Stimulated activated CD4-positive, alpha-beta T cell treated with anti-CD3 and anti-CD28 coated beads, Interleukin-1b, Interleukin-23, amount 100 ng/mL, for 4 hours (primary cell): ENCODE measurements at places on chromosomes 6 and 20.

DNA sequence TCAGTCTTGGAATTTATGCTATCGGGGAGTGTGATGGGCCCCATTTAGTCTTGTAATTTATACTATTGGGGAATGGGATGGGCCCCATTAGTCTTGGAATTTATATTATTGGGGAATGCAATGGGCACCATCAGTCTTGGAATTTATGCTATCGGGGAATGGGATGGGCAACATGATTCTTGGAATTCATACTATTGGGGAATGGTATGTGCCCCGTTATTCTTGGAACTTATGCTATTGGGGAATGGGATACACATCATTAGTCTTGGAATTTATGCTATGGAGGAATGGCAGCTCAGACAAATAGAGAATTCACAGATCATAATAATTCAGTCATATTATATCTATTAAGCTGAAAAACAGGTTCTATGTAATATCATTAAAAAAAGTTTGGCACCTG, 300.3 kb downstream of the SMOC2 start:
- DNase-seq = no peak

DNA sequence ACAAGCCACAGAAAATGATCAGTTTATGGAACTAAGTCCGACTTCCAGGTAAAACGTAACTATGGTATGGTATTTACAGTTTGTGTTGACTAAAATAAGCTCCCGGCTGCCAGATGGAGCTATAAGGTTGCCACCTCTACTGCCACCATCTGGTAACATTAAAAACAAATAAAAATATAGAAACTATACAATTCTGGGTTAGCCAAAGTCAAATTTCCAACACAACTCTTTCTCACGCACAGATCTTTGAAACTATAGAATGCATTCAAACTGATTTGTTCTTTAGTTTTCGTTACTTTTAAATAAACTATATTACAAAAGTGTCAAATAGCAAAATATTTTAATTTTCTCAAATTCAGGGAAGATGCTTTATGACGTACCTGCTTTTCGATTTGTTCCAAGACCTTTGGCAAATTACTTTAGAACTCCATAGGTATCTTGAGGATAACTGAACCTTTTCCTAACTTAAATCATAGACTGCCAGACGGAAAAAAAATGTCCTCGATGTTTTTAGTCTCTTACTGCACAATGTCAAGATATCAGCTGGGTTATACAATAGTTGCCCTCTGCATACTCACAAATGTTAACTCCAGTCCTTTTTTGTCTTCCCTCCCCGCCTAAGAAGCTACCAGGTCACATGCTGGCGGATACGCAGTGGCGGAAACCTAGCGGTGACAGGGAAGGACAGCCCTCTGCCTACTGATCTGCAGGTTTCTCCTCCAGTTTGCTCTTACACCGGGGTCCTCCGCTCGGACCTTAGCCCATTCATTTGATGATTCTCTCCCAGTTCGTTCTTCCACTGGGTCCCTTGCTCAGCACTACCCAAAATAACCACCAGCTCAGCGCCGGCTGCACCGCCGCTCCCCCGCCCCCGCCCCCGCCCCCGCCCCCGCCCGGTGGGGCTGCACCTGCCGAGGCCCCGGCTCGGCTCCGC, 888 bp downstream of the SLC17A5 start:
- peak; percentile 36 for DNase-seq

DNA sequence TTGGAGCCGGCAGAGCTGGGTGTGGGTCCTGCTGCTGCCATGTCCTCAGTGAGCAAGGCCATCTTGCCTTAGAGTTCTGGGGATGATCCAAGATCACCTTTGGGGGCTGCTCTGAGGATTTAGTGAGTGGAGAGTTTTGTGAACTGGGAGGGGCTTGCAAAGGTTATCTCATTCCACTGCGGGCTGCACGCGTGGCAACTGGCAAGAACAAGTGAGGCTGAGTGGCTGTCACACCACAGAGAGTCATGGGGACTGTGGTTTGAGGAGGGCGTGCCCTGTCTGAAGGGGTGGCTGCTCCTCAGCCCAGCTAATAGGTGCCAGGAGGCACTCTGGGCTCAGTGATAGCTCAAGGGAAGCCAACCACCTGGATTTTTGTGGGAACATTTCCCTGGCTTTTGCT, 37.6 kb downstream of the TTLL9 start:
- DNase-seq = no peak

- no peak for DNase-seq
Measured at GRCh38 chr6:121321282-121321681, 13.0 kb downstream of the TBC1D32 start.

DNA sequence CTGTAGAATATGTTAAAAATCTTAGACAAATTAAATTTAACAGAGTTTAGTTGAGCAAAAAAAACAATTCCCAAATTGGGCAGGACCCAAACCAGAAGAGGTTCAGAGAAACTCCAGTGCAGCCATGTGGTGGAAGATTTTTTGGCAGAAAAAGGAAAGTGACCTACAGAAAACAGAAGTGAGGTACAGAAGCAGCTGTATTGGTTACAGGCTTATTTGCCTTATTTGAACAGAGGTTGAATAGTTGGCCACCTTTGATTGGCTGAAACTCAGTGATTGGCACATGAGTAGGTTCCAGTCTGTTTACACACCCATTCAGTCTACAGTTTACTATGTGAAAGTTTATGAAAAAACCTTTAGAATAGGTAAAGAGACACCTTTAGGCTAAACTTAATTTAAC, 110.9 kb upstream of the LAMP5 start:
- DNase-seq = no peak

GRCh38 chr6:156872903-156873302, 95.7 kb downstream of the ARID1B start:
- DNase-seq = no peak

DNA sequence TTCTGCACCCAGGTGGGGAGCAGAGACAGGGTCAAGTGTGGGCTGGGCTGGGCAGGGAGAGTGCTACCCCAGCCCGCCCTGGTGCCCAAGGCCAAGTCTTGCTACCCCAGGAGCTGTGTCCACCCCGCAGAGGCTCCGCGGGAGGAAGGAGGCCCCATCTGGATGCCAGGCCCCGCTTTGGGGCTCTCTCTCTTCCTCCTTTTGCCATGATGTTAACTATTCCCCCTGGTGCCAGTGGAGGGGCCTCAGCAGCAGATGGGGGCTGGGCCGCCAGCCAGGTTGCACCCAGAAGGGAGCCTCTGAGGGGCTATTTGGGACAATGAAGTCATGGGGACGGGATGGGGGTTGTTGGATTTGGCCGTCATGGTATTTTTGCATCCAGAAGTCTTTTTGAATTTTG, 9.3 kb downstream of the SLC17A9 start:
- no peak for DNase-seq

DNA sequence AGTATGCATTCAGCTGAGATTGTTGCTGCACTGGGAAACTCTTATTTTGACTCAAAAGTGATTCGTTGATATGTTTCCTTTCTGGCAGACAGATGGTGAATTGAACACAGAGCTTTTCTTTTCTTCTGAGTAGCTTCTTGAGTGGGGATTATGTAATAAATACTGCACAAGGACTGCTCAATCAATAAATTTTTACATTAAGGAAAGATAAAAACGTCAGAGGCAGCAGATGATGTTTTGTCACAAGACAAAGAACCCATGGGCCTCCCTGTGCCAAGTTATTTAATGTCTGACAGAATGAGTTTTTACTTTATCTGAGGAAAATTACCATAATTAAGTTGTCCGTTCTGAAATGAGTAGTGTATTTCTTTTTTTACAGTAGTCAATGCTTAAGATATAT, 460.3 kb downstream of the UTRN start:
- DNase-seq = no peak

GRCh38 chr6:130034378-130035146, 16.2 kb downstream of the L3MBTL3 start:
- no peak for DNase-seq

GRCh38 chr20:8062756-8063155, 43.2 kb upstream of the TMX4 start:
- no peak for DNase-seq

DNA sequence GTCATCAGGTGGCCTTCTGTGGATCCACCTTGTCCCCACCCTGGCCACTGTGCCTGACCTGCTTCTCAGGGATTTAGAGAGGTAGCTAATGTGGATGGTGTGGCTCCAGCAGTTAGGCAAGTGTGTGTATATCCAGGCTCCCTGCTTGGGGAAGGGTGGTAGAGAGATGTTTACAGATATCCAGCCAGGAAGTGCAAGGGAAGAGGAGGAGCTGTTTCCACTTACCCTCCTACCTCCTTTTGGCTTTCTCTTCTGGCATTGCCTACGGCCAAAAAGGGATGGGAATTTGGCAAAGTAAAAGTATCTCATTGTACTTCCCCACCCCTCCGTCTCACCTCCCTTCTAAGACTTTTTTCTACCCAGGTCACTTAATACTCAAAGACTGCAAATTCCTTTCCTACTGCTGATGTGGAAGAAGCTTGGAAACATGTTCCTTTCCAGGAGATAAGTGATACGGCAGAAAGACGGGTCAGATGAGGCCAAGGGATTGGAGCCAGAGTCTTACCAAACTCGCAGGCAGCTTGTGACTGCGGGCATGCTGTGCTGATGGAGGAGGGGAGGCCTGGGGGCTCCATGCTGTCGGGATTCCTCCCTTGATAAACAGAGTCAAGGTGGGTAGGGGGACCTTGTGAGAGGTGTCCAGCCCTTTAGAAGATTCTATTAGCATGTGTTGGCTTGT, 253.4 kb downstream of the PRL start:
- no peak for DNase-seq

- no peak for DNase-seq
Measured at GRCh38 chr6:169274781-169275180, 21.1 kb upstream of the THBS2 start.

DNA sequence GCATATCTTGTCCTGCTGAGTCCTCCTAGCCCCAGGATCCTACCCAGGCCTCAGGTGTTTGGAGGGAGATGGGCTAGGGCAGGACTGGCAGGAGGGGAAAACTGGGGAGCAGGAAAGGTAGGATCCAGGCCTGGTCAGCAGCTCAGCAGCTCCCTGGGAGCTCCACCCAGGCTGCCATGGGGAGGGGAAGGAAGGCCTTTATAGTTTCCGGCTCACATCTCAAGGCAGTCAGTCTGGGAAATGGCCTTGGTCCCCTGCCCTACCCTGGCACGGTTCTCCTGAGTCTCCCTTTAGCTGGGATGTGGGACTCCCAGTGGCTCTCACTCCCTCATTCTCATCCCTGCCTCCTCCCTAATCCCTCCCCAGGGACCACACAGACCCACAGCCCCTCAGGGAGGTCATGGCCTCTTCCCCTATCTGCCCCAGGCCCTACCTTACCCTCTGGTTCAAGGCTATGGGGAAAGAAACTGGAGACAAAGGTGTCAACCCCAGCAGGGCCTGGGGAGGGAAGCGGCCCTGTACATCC, 1.6 kb downstream of the SLC44A4 start:
- no peak for DNase-seq

GRCh38 chr20:13703265-13703664, 64.5 kb upstream of the TASP1 start:
- no peak for DNase-seq

DNA sequence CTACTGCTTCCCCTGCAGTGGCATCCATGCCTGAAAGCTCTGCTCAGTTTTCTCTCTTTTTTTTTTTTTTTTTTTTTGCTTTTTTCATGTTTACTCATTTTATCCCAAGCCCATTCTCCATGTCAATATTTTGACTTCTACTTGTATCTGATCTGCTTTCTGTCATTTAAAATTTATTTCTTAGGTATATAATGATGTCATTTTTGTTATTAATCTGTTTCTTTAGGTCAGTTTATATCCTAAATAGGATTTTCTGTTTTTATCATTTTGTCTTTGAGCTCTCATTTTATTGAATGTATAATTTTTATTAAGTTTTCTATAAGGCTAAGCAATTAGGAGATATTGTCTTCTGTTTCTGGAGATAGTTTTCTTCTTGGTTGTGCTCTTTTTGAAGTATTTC, 138.5 kb upstream of the PMEPA1 start:
- no peak for DNase-seq

DNA sequence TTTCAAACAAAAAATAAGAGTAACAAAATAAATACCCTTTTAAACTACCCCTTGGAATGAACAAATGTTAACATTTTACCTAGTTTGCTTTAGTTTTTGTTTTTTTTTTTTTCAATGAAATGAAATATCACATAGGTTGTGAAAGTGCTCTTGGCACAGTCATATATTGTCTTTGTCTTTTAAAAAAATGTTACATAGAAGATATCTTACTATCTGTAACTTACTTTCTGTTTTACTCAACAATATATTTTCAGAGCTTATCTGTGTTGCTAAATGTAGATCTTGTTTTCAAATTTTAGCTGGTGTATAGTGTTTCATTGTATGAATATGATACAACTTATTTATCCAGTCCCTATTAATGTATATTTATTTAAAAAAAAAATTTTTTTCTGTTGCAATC, 8.6 kb downstream of the CEP57L1 start:
- DNase-seq = no peak

DNA sequence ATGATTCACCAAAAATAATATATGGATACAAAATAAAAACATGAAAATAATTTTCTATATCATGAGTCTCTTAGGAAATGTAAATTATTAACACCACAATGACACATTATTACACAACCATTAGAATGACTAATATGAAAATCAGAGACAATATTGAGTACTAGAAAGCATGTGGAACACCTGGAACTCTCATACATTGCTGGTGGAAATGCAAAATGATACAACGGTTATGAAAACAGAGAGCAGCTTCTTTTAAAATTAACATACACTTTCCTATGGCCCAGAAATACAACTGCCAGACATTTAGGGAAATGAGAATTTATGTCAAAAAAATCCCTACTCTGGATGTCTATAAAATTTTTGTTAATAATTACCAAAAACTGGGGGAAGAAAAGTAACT, 853.3 kb upstream of the MAN1A1 start:
- DNase-seq = no peak

DNA sequence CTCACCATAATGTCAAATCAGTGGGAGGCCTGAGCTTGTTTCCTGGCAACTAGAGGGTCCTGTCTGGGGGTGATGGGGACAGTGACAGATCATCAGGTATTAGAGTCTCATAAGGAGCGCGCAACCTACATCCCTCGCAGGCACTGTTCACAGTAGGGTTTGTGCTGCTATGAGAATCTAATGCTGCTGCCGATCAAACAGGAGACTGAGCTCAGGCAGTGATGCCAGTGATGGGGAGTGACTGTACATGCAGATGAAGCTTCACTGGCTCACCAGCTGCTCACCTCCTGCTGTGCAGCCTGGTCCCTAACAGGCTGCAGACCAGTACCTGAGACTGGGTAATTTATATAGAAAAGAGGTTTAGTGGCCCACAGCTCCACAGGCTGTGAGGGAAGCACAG, 147.3 kb downstream of the TTLL2 start:
- no peak for DNase-seq

- DNase-seq = no peak
Measured at GRCh38 chr6:130407032-130407431, 41.2 kb downstream of the TMEM200A start.

GRCh38 chr20:64119301-64119680, 11.9 kb upstream of the NPBWR2 start:
- DNase-seq = no peak
